ENCODE measurements at places on chromosomes 5 and 9. TPM values are rescaled to one million over a fixed set of nuclear protein-coding genes. Genes with fewer than 3 reads are reported as not detected.

DNA sequence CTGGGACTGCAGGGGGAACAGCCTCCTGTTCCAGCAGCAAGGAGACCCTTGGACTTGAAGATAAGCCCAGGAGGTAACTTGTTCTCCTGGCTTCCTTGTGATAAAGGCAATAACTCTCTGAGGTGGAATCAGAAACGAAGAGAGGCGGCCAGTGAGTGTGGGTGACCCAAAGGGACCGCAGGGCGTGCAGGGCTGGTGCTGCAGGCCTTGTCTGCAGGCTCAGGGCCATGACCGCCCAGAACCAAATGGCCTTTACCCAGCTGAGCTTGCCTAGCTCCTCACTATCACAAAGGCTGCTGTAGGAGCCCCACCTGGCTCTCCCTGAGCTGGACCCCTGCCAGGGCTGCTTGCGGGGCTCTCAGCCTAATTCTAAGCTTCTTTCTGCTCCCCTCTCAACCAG is 72.5 kb downstream of the NDFIP1 start:
- DNase-seq, result no peak

DNA sequence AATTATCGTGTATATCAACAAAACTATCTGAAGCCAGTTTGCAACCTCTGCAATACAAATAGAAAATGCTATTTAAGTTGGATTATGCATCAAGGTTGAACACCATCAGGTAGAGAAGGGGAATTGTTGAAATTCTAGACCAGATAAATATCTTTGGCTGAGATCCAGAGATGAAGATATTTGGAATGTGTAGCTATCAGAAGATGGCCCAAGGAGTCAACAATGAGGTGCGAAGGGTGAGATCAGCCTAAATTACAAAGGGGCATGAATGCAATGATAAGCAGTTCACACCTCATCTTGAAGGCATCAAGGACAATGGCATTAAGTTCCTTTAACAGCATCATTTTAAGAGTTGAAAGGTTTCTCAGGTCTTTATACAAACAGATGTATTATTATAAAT is 572.1 kb upstream of the DMAC1 start:
- DNase-seq, result no peak

GRCh38 chr5:160959804-160960203 is 107.8 kb upstream of the ATP10B start:
- DNase-seq, result no peak

Gene F2RL1
- total RNA-seq, result not detected

- peak; percentile 50 for DNase-seq
Measured at GRCh38 chr9:117413346-117414219, 1.3 kb downstream of the ASTN2 start.

All from Karpas-422 (cell line).